Hippocampal formation (tissue), 2 donors: ENCODE measurements at places on chromosomes 3 and 15.

DNA sequence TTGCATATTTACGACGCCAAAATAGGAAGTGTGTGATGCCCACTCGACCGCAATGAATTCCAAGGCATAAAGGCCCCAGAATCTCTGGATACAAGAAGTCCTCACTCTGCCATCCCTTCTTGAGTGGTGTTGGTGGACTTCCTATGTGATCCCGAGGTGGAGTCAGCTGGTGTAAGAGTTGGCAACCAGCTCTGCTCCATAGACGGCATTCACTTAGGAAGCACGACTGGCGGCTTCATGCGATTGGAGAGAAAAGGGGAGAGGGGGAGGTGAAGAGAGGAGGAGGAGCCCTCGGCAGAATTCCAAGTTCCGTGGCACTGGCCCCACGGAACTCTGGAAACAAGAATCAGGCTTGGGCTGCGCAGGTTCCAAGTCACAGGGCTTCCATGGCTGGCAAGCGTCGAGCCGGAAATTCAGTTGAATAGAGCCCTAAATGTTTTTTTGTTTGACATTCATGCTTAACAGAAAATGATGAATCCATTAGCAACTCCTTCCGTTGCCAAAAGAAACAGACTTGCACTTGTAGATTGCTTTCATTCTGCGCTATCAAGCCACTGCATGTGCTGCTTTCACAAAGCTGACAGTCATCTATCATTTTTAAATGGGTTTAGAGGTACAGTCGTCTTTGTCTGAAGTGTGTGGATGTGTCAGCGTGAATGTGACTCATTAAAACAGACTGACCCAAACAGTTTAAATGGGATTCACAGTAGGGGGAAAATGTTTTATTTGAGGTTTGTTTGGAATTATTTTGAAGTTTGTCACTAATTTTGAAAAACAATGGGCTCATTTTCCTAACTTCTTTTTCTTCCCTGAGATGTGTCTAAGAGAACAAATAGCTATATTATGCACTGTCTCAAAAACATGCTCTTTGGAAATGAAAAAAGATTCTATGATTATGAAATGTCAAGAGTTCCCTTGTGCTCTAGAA, 428.3 kb upstream of the ATP11B start:
- peak; percentile 60 for DNase-seq

- DNase-seq, result no peak
These were observed 32.6 kb upstream of the ITGA11 start for GRCh38 chr15:68464448-68465090.

DNA sequence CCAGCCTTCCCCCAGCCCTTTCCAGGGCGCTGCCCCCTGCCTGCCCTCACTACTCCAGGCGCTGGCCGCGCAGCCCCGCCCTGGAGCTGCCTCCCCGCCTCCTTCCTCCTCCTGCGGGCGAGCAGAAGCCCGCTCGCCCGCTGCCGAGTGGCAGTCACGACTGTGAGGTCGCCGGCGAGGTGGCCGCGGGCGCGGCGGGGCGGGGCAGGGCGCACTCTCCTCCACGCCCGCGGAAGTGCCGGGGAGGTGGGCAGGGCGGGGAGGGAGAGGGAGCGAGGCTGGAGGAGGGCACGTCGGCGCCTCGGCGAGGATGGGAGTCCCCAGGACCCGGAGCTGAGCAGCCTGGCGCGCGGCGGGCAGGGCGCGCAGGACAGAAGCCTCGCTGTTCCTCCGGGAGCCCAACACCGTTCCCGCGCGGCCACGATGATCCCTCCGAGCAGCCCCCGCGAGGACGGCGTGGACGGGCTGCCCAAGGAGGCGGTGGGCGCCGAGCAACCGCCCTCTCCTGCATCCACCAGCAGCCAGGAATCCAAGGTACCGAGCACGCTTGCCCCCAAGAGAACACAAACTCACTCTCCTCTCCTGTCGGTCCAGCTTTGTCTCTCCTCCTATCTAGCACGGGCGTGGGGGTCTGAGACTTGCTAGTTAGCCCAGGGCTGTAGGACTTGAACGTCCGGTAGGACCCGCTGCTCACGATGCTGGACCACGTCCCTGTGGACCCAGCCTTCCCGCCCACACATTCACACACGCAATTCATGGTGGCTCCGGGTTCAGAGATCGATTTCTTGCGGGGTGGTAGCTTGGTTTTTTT, at the start of gene STAC:
Gene STAC, plus strand, starts transcription at position 284 of the 811 bp plus-strand sequence. Its CDS starts 140 bp downstream, at position 424.
- DNase-seq, result no peak

- no peak for DNase-seq
These were observed 5.7 kb downstream of the IFRD2 start for GRCh38 chr3:50286322-50287227.

DNA sequence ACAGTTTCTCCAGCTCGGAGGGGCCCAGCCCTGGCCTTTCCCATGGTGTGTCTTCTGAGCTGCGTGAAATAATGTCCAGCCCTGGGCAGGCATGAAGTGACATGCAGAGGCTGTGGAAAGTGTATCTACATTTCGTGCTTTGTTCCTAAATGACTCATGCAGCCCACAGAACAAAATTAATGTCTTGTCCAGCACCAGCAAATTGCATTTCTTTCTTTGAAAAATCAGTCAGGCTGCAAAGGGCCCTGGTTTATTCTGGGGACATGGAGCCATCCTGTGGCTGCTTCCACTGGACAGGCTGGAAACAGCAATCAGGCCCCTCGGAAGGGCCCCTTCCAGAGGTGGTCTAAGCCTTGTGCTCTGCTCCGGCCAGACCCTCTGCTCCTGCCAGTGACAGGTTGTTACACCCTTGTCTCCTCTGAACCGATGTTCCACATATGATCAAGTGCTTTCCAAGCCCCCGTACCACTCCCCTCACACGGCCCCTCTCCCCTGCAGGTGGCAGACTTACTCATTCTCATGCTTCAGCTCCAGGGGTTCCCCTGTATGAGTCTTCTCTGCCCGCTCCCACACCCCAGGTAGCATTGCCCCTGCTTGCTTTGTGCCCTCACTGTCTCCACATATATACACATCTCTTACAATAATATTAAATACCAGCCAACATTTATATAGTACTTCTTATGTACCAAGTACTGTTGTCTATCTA, 33.7 kb downstream of the CRYGS start:
- no peak for DNase-seq

DNA sequence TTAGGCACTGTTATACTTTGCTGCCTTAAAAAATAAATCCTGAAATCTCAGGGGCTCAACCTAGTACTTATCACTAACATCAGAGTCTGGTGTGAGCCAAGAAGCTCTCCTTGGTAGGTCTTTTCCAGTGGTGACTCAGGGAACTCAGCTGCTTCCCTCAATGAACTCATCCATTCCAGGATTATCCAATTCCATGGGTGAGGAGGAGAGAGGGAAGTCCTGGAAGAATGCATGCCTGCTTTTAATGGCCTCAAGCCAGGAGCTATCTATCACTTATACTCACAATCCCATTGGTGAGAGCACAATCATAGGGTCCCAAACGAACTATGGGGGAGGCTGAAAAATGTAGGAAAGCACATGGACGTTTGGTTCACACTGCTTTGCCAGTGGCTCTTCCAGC, 113.6 kb downstream of the POLR2M start:
- no peak for DNase-seq

DNA sequence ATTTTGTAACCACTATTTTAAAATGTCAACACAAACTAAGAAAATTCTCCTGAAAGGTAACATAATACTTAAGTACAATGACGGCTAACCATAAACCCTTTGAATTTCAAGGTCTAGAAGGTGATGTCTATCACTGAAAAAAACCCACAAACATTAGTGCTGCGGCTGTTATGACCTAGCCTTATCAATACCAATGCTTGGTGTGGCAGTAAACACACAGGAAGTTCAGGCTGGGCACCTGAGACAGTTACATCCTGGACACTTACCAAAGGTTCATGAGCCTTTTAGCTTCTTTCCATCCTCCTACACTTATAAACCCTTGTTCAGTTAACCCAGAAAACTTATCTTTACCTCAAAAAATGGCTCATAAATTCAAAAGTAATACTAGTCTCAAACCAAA, 5.8 kb downstream of the HSPBAP1 start:
- DNase-seq, result no peak

- no peak for DNase-seq
These were observed 198.9 kb downstream of the EFHB start for GRCh38 chr3:19735111-19735510.

- no peak for DNase-seq
These were observed 803.7 kb downstream of the NAALADL2 start for GRCh38 chr3:175662815-175663214.

DNA sequence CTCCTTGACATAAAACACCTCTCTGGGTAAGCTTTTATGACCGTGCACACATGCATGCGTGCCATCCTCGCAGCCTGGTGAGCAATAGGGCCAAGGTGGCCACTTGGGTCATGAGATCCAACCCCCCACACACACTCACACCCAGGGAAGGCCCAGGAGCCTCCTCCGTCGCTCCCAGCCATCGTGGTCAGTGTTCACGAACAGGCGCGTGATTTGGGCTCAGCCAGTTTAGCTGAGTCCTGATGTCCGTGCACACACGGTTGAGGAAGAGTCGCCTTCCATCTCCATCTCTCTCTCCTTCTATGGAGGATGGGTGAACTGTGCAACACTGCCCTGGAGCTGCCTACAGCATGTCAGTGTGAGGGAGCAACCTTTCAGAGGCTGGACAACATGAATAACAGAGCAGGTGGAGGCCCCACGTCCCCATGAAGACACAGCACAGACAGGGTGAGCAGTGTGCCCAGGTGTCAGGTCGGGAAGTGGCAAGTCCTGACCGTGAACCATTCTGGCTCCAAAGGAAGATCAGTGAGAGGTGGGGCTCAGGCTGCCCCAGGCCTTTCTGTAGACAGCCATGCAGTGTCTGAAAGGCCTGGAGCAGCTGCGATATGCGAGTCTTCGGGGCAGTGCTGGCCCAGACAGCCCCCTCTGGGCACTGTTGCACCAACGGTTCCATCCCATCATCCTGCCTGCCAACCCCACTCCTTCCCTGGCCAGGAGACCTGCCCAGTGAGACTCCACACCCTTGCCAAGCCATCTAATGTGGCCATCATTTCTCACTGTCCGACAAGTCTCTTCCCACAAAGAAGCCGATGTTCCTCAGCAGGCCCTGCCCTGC, 253.4 kb downstream of the OCA2 start:
- DNase-seq, result no peak

GRCh38 chr15:42549032-42549491, 424 bp downstream of the HAUS2 start:
- no peak for DNase-seq

DNA sequence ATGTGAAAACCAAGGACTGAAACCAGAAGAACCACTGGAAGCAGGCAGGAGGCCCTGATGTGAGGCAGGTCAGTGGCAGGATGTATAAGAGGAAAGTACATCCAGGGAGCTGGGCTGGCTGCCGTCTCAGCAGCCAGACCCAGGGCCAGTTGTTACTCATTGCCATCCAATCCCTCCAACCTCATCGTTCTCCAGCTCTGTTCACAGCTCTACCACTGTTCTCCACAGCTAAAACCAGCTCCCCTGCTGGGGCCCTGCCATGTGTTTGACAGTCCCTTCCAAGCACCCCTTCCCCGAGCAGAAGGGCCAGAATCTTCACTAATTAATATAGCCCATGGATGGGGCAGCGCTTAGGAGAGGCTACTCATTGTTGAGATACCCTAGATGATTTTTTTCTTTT, 206.6 kb downstream of the MECOM start:
- no peak for DNase-seq
